Stimulated activated CD8-positive, alpha-beta memory T cell treated with anti-CD3 and anti-CD28 coated beads, Interleukin-2, amount 100 ng/mL, for 48 hours (primary cell): ENCODE measurements at places on chromosomes 3 and 15.

DNA sequence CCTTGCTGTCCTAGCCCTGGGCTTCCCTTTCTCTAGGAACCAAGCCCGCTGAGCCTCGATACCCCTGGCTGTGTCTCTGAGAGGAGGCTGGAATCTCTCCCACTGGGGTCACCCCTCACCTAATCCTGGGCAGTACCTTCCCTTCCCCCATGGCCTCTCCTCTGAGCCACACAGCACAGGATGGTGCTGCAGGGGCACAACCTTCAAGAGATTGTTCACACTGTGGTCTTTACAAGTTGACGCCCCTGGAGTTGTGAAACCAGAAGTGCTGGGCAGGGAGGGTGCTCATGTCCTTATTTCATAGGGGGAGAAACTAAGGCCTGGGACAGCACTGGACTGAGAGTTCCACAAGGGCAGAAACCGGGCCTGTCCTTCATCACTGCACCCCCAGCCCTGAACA lies 70.9 kb upstream of the TMEM115 start:
- DNase-seq: no peak

- no peak for DNase-seq
Measured at GRCh38 chr3:29531644-29532043, 250.8 kb downstream of the RBMS3 start.

- DNase-seq: no peak
Measured at GRCh38 chr3:69844706-69845105, 105.4 kb downstream of the MITF start.

- no peak for DNase-seq
Measured at GRCh38 chr3:15861163-15861562, 63.4 kb upstream of the ANKRD28 start.

DNA sequence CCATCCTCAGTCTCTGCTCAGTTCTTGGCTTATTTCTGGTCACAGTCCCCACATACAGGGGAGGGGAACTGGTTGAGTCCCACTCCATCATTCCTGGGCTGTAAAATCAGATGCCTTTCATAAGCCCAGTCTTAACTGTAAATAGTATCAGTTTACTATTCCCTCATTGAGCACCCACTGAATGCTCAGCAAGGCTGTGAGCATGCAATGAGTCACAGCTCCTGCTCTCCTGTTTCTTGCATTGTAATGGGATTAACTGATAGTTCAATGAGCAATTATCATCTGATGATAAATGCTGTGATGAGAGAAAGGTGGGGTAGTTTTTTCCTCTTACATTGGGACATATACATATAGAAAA lies 113.6 kb upstream of the TPM1 start:
- no peak for DNase-seq

- DNase-seq: no peak
Measured at GRCh38 chr15:78808550-78808949, 2.7 kb downstream of the ADAMTS7 start.

DNA sequence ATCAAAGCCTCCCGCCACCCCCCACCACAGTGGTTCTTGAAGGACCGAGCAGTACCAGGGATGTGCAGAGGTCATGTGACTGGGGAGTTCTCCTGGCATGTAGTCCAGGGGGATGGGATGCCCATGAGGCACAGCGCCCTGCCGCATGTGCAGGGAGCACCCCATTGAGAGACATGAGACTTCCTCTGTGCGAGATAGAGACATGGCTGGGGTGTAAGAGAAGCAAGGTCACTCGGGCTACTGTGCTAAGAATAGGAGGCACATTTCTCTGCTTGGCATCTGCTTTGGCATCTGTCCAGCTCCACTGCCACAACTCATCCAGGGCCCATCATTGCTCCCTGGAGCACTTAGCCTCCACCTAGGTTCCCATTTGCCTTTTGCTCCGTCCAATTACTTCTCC lies 2.4 kb upstream of the CYP1A1 start:
- no peak for DNase-seq
